Mucosa of gallbladder (tissue), 1 donor: ENCODE measurements at places on chromosomes 3 and 15. TPM values are rescaled to one million over a fixed set of nuclear protein-coding genes. Genes with fewer than 3 reads are reported as not detected.

Gene EEFSEC
- total RNA-seq = 11.7 TPM

Gene KCTD6
- 11.0 TPM for total RNA-seq

Gene UROC1
- 0.14 TPM for total RNA-seq

Gene CYP8B1
- total RNA-seq = 2.8 TPM

Gene CCR3
- not detected for total RNA-seq

Gene GOLGA8K
- total RNA-seq = 0.66 TPM

Gene CXCR6
- 11.9 TPM for total RNA-seq

Gene CORO2B
- 2.9 TPM for total RNA-seq

Gene POLQ
- total RNA-seq = 0.37 TPM

Gene CLDN16
- total RNA-seq = 3.2 TPM

Gene MEIS2
- 41.4 TPM for total RNA-seq

Gene MAP1A
- 22.5 TPM for total RNA-seq

Gene IMPG2
- total RNA-seq = 0.29 TPM

Gene GOLGA6L10
- total RNA-seq = 1.6 TPM

Gene RPL32
- 975 TPM for total RNA-seq

Gene PLOD2
- 72.8 TPM for total RNA-seq

Gene PLA2G4E
- total RNA-seq = 0.09 TPM

Gene GABRB3
- total RNA-seq = 91.6 TPM

Gene NEO1
- 92.8 TPM for total RNA-seq

Gene ACKR2
- 5.0 TPM for total RNA-seq

Gene TM2D3
- total RNA-seq = 59.1 TPM

Gene FETUB
- total RNA-seq = not detected

Gene ATP2B2
- total RNA-seq = 0.09 TPM

Gene TMEM87A
- total RNA-seq = 46.2 TPM

Gene BFSP2
- total RNA-seq = not detected

Gene ZNF620
- total RNA-seq = 3.2 TPM

Gene CLSTN2
- 7.1 TPM for total RNA-seq

Gene FSIP1
- total RNA-seq = 0.81 TPM

Gene REC114
- total RNA-seq = not detected

Gene IL17RE
- 91.5 TPM for total RNA-seq

Gene GALNT15
- 3.9 TPM for total RNA-seq
